ENCODE measurements at places on chromosomes 5 and 9.

GRCh38 chr5:149144637-149145036 is 3.3 kb downstream of the ABLIM3 start:
- no peak for DNase-seq

- DNase-seq, result peak; percentile 39
Observed at GRCh38 chr5:93622240-93622885, 39.3 kb downstream of the NR2F1 start.

DNA sequence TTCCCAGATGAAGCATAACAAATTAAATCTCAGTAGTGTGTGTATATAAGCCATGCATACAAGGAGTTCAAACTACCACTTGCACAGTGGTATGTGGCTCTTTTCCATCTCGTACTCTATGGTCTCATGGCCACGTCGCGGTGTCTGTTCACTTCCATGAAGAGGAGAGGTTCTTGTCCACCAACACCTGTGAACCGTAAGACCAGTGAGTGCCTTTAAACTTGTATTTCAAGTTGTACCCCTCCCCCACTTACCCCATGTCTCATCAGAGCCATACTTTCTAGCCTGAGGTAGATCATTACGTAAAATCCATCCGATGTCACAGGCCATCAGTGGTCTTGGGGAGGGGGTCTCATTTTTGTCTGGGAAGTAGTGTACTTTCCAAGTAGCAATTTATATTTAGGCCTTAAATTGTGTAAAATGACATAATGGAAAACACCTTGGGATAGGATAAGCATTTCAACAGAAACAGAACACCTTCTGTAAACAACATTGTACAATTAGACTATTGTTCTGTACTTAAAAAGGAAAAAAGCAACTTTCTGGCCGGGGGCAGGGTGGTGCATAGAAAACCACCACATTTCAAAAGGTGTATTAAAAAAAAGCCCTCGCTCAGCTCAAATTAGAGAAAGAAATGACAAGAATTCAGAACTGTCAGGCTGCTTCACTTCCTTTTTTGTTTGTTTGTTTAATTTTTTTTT is 163.0 kb downstream of the SMARCA2 start:
- DNase-seq, result no peak

GRCh38 chr5:33631786-33632185 is 191.0 kb downstream of the TARS1 start:
- no peak for DNase-seq

DNA sequence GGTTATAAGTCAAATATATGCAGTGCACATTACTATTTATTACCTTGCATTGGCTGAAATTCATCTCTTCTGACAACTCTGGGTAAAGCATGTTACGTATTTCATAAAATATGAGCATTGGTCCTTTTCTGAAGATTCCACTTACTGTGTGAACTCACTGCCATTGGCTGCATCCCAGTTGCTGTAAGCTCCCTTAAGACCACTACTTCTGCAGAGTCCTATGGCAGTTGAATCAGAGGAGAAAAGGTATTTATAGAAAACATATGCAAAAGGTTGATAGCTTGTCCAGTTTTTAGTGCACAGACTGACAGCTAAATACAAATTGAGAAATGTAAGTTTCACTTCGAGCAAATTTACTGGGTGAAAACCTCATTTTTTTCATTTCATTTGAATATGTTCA is 394.6 kb upstream of the ARRDC3 start:
- no peak for DNase-seq

DNA sequence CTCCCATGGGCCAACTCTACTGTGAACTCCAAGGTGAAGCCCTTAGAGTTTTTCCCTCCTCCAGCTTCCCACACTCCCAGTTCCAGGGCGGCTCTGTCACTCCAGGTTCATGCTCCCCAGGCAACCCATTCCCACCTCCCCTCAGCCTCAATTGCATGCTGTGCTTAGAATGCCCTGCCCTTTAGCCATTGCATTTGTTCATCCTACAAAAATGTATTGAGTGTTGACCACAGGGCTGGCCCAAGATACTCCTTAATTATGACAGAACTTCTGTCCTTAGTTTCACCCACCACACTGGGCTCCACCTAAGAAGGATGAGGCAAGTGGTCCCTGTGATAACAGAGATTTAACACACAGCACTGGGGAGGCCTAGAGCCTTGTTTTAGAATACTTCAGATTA is 236.1 kb downstream of the ADAMTSL1 start:
- no peak for DNase-seq

GRCh38 chr5:169339869-169340268 is 38.9 kb upstream of the SLIT3 start:
- no peak for DNase-seq

- DNase-seq, result no peak
Observed at GRCh38 chr9:83183621-83184020, 120.7 kb upstream of the RASEF start.

DNA sequence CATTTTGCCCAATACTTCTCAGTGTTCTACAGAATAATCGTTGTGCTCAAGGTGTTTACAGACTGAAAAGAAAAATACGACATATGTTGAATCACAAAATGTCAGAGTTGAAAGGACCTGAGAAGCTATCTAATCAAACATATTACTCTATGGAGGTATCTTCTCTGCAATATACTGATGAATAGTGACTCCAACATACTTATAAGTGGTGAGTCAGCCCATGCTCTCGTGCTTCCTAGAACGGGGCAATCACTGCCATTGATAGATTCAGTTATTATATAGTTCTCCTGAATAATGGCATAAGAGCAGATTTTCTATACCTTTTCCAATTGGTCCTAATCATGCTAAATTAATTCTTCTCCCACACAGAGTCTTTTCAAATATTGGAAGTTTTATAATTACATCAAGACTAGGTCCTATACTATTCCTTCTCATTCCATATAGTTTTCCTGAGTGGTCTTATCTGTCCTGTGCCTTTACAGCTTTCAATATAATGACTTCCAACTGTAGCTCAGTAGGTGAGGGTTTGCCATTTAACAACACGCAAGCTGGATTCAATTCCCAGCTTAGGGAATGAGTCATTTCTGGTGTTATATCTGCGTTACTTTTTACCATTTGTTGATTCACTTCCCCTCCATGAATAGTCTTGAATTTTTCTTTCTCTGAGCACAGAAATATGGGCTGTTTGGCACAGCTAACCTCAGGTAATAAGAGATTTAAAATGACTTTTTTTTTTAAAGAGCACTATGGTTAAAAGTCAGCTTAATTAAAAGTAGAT is 81.1 kb downstream of the PLK2 start:
- no peak for DNase-seq

- no peak for DNase-seq
Observed at GRCh38 chr9:70747261-70747718, 332.8 kb upstream of the KLF9 start.

DNA sequence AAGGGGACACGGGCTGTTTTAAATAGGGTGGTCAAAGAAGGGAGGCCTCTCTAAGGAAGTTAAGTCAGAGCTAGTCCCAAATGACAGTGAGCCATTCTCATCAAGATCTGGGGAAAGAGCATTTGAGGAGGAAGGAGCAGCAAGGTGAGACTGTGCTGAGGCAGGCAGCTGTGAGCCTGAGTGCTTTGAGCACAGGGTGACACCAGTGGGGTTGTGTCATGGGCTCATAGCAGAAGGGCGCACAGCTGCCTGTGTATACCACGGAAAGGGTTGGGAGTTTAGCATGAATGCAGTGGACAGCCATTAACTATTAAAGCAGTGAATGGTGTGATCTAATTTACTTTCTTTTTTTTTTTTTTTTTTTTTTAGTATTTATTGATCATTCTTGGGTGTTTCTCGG is 19.2 kb downstream of the DMRT1 start:
- DNase-seq, result no peak

- no peak for DNase-seq
Observed at GRCh38 chr9:113219969-113220368, 1.1 kb downstream of the FKBP15 start.

DNA sequence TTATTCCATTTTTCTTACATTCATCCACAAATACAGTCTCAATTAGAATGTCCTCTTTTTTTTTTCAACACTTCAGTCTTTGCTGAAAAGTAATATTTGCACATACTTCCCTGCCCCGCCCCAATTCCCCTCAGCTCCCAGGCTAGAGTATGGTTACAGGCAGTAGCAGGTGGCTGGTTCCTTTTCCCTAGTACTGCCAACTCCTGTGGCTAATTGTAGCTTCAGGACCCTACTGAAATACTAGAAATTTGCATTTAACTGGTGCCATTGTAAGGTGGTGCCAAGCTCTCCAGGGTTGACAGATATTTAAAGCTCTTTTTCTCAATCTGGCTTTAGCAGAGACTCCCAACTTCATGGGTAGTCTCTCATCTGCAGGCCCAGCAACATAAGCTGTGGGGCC is 80.3 kb downstream of the FAM81B start:
- no peak for DNase-seq

DNA sequence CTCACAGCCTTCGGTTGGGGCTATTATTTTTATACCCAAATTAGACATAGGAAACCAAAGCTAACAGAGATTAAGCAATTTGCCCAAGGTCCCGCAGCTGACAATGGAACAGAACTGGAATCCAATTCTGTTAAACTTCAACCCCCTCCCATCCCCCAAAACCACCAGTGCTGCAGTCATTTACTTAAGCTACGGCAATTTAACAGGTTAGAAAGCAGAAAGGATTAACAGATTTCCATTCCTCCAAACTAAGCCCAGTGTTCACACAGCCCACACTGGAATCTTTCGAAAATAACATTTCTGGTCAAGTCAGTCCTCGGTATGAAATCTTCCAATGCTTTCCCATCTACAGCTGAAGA is 1023.1 kb upstream of the DMAC1 start:
- DNase-seq, result no peak

- DNase-seq, result no peak
Observed at GRCh38 chr5:170372971-170373370, 16.2 kb downstream of the KCNMB1 start.

GRCh38 chr9:89631384-89631783 is 26.6 kb downstream of the GADD45G start:
- DNase-seq, result no peak

- DNase-seq, result no peak
Observed at GRCh38 chr9:84146893-84147710, 166.5 kb downstream of the RMI1 start.

DNA sequence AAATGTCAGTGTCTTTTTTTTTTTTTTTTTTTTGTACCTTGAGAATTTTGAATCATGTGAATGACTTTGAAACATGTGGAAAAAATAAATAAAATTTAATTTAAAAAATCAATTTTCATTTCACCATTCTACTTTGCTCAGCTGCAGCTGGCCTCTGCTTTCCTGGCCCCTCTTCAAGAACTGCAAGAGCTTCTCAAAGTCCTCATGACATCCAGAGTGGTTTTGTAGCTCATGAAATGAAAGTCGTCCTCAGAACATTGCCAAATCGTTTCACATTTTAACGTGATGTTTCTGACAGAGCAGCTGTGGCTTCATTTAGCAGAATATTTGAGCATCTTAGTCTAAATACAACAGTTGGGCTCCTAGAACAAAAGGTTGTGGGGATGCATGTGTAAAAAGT is 47.9 kb upstream of the TMEM215 start:
- DNase-seq, result no peak

GRCh38 chr9:136544964-136545691 is 720 bp downstream of the NOTCH1 start:
- DNase-seq, result no peak

- no peak for DNase-seq
Observed at GRCh38 chr9:18826248-18826647, 206.8 kb downstream of the SAXO1 start.

DNA sequence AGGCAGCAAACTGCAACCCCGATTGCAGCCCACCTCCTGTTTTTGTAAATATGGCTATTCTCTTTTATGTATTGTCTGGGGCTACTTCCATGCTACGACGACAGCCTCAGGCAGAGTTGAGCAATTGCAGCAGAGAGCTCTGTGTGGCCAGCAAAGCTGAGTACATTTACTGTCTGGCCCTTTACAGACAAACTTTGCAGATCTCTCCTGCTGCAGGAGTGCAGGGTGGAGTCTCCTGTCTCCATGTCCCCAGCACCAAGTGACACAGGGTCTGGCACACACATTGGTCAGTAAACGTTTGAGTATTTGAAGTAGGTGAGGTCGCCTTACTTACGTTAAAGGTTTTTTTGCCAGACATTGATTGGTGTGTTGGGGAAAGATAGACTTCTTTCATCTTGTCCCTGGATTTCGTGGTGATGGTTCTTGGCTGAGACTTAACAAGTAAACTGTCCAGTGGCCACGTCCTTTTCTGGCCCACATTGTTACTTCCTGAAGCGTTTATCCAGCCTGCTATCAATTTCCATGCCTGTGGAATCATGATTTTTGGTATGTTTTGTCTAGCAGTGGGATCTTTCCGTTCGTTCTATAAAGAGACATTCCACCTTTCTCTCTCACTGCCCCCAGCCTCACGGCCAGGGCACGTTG is 27.2 kb downstream of the PRRC2B start:
- DNase-seq, result no peak

DNA sequence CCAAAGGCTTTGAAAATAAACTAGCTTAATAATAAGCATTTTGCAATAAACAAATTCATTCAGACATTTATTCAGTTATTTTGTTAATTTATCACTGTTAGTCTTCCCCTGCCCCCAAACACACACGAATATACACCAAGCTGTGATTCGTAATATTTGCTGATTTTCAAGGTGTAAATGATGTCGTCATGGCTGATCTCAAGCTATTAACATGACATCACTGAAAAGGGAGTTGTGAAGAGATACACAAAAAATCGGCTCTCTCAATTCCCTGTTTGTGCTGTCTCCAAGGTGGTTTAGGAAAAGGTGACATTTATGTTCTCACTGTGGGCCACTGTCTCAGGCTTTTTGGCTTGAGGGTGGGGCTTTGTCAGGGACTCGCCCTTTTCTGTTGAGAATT is 413.3 kb downstream of the CDH9 start:
- DNase-seq, result no peak

DNA sequence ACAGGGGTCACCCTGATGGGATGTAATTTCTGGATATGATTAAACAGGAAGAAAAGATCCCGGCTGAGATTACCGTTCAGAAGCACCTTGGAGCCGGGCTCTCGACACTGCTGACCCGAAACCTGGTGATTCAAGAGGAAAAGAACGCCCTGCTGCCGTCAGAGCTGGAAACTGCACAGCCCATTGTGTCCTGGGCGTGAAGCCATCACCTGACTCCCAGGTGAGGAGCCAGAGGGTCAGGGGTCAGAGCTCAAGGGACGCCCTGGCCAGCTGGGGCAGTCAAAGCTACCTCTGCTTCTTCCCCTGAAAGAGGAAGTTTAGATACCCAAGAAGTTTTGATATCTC is 17.8 kb upstream of the SLC12A7 start:
- DNase-seq, result no peak

DNA sequence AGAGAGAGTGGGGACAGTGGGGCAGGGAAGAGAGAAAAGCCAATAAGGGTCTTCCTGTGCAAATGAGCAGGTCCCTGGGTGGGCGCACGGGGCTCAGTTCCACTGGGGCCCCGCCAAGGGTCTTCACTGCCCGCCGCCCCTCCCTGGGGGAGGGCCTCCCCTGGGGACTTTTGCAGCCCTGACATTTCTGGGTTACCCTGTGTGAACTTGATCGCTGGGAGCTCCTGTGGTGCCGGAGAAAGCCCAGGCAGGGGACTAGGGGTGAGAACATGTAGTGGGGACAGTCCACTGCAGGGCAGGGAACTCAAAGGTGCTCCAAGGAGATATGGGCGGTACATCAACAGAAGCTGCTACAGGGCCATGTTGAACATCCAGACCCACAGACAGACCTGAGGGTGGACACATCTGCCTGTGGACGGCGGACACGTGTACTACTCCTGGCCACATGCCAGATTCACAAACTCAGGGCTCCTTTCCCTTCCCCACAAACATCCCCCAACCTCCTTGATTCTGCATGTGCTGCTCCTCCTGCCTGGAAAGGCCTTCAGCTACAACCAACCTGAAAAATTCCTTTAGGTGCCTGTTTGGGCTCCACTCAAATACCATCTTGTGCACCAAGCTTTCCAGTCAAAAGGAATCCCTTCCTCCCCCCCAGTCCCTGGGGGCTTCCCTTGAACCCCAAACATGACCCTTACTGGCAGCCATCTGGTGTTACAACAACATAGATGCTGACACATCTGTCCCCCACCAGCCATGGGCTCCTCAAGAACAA is 43.0 kb upstream of the NEK6 start:
- no peak for DNase-seq
